HuH-7 (cell line): ENCODE measurements at places on chromosomes 12 and 14.

DNA sequence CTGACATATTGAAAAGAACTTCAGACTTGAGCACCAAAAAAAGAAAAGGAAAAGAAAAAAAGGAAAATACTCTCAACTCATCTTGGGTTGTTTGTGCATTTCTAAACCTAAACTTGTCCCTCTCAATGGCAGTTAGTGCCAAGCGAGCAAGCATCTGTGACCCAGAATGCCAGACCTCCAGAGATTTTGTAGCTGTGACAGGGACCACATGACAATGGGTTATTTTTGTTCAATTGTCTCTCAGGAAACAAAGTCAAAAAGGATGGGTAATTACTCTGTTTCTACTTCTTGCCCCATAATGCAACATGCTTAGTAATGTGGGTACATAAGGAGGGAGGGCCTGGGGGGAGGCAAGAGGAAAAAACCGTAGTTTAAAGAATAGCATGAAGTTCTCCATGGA, 285.7 kb upstream of the RTL1 start:
- DNase-seq: no peak

GRCh38 chr12:91364471-91365184, 182.0 kb upstream of the DCN start:
- no peak for DNase-seq

GRCh38 chr14:24817212-24818057, 183.4 kb upstream of the GZMB start:
- DNase-seq: no peak

DNA sequence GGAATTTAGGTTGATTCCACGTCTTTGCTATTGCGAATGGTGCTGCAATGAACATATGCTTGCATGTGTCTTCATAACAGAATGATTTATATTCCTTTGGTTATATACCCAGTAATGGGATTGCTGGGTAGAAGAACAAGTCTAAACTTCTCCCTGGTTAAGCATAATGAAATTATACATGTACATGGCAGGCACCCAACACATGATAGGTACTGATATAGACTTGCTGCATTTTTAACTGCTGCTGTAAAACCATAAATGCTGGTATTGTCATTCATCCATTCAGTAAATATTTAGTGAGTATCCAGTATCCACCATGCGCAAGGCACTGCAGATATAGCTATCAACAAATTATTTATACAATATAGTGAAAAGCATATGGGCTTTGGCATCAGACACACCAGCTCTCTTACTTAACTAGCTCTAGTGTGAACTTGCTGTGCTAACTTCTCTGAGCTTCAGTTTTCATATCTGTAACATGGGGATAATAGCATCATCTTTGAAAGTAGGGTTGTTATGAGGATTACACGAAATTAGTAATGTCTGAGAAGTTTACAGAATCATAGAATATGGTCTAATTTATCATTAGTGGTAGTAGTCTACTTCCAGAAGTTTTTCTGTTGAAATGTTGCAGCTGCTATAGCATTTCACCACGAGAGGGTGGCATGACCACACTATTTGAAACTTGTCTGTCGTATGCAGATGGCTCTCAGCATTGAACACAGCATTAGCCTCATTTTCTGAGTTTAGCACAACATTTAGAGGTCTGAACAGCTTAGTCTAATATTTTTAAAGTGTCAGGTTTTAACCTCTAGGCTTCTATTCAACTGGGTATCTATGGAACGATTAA, 32.0 kb upstream of the SEL1L start:
- DNase-seq: peak; percentile 20

GRCh38 chr14:89348722-89349121, 68.3 kb downstream of the FOXN3 start:
- DNase-seq: no peak

- no peak for DNase-seq
Observed at GRCh38 chr14:78927261-78927660, 757.1 kb downstream of the NRXN3 start.

DNA sequence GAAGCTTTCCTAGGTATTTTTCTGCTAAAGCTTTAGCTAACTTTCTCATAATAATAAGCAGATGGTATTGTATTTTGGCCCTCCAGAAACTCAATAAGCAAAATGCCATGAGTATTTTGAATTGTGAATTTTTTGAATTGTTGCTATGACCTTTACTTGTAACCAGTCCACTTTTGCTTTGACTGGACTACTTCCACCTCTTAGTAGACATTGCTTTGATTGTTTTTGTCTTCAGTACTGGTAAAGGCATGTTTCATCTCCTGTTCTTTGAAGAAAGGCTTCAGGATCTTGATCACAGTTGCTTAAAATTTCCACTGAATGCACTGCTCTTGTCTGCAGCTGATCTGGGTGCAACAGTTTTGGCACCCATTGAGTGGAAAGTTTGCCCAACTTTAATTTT, 102.3 kb downstream of the TRMT5 start:
- DNase-seq: no peak
